ENCODE measurements at places on chromosomes 1 and 21.

DNA sequence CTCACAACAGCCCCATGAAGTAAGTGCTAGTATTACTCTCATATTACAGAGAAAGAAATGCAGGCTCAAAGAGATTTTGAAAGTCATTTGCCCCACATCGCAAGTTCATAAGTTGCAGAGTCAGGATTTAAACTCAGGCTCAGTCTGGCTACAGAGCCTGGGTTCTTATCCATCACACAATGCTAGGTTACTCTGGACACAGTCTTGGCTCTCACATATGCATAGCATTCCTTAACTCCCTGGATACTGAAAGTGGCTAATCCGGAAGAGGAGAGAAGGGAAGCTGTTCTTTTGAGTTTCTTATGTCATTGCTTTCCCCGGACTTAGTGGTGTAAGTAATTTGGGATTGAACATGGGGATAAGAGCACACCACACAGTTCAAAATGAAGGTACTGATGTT lies 357.4 kb upstream of the PLXNA2 start:
- DNase-seq = no peak

- DNase-seq = no peak
These were observed 35.2 kb downstream of the TGFBR3 start for GRCh38 chr1:91850708-91851107.

- no peak for DNase-seq
These were observed 188.2 kb downstream of the ZBTB18 start for GRCh38 chr1:244239261-244239770.

GRCh38 chr1:203461717-203462116 lies 13.9 kb upstream of the PRELP start:
- no peak for DNase-seq

- no peak for DNase-seq
These were observed 34.7 kb downstream of the EPHA8 start for GRCh38 chr1:22597996-22598395.

DNA sequence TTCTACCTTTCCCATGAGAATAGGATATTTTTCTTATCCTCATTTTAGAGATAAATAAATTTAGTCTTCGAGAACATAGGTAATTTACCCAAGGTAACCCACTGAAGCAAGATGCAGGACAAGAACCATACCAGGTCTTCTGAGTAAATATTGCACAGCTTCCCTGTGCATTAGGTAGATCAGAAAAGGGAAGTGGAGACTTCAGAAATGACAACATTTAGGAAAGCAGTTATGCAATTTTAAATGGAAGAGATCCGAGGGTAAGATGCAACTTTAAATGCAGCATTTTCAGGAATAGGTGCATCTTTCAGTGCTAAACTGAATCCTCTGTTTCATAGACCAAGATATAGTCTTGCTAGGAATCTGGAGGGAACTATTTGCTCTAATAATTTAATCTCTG lies 206.4 kb upstream of the SGIP1 start:
- no peak for DNase-seq

DNA sequence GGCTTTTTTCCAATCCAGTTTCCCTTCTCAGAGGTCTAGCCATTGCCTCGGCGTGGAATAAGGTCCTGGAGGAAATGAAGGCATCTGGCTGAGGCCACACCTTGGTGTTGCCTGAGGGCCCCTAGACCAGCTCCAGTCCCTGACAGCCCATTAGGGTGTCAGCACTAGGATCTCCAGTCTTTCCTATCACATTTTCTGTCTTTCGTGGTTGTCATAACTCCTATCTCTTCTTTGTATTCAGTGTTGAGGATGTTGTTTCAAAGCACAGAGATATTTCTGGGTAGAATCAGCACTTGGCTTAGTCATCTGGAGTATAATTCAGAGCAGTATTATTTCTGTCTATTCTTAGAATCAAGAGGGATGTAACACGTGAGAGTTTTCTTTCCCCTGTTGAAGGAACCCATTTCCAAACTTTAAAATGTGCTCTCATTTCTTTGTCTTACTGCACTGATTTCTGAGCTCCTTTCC lies 844.3 kb downstream of the KCNT2 start:
- DNase-seq = no peak

DNA sequence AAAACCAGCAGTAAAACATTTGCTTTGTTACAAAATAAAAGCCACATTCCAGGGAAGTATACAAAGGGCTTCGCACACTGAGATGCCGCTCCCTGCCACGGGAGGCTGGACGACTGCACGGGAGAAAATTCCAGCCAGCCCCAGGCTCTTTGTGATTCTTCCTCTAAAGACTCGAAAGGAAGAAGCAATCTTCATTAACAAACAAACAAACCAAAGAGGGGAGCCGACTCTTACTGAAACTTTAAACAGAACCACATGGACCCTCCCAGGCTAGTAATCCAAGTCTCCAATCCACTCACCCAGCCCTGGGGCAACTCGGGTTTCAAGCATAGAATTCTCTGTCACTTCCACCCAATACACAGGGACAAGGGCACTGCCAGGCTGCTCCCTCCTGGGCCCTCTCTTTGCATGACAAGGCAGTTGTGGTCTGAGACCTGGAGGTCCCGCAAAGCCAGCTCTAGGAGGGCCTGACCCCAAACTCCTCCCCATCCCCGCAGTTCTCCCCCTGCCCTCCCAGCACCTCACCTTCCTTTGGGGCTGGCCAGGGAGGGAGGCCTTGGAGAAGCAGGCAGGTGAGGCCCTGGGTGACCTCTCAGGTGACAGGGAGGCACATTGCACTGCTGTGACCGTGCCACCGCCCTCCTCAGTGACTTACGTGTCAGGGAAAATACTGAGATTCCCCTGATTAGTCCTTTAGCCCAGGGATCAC lies 26.6 kb upstream of the COL18A1 start:
- no peak for DNase-seq

- no peak for DNase-seq
These were observed 240.5 kb downstream of the RPS6KC1 start for GRCh38 chr1:213291526-213291925.

DNA sequence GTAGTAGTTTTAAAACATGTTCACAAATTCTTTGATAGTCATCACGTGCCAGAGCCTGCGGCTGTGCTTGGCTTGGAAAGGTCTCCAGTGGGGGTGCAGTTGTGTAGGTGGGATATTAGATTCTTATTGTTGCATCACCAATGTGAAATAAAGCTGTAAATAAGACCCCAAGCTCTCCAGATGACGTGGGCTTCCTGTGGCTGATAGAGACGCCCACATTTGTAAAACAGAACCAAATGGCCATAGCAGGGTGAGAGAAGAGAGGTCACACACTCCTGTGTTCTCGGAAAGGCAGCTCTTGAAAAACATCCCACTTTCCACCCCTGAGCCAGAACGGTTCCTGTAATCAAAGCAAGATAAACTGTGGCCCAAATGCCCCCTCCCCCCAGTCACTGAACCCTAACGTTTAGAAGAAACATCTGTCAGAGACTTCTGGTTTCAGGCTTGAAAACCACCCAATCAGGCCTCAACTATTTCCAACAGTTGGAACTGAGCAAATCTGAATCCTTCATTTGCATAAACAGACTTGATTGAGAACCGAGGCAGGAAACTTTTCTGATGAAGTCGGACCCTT lies 6.6 kb upstream of the NTPCR start:
- DNase-seq = no peak

Data from activated CD8-positive, alpha-beta memory T cell treated with anti-CD3 and anti-CD28 coated beads for 4 hours (primary cell).